ENCODE measurements at places on chromosomes 6 and 20.

DNA sequence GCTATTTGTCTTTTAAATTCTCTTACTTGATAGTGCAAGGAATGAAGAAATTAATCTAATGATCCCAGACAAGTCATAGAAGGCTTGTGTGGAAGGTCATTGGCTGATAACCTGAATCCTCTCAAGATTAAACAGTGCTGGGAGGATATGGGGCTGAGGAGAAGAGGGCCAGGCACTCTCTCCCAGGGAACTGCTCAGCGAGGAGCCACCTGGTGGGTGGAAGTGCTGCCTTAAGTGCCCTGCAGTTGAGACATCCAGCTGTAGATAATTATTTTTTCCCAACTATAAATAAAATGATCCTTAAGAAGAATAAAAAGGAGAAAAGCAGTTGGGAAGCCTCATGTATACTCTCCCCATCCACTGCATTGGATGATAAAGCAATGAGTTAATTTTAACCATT, 47.9 kb downstream of the BTBD3 start:
- DNase-seq = no peak

GRCh38 chr20:17948442-17948841, 20.2 kb downstream of the SNX5 start:
- no peak for DNase-seq

DNA sequence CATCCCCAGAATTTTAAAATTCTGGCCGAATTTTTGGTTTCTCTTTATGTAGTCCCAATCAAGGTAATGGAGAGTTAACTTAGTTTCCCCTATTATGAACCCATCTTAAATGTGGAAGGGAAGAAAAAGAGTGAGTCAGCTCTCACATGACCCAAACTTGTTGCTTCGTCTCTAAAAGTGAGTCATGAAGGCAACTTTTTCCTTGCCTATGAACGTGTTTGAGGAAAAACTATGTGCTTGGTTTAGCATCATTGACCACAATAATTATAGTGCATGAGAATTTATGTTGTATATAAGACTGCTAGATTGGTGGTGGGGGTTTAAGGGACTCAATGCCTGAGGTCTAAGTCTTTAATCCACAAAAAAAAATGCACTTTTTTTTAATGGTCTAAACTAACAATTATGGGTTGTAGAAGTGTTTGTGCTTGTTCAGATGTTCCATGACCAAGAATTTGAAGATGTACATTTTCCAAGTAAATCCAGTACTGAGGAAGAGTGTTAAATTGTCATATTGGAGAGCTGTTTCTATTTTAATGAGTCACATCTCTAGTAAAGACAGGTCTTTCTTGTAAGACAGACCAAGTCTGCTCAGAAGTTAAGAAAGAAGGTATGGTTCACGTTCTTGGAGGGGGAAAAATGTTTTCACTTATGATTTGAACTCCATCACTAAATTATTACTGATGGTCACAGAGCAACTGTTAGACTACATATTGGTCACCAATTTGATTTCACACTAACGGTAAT, 409.9 kb upstream of the MARCKS start:
- DNase-seq = no peak

DNA sequence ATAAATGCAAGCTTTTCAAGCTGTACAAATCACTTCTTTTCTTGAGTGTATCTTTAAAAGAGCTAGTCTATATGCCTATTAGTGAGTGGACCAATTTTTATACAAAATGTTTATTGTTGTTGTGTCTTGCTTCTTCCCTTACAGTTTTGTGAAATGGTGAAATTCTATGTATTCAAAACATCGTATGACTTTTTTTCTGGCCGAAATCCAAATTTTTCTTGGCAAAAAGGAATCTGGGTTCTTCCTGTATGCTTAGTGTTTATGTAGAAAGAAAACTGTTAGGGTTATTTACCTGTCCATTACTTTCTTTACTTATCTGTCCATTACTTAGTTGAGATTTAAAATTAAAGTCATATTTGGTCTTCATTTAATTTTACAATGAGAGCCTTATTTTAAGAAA, 153.9 kb downstream of the MMS22L start:
- no peak for DNase-seq

GRCh38 chr6:157706883-157707282, 116.2 kb upstream of the SNX9 start:
- DNase-seq = no peak

DNA sequence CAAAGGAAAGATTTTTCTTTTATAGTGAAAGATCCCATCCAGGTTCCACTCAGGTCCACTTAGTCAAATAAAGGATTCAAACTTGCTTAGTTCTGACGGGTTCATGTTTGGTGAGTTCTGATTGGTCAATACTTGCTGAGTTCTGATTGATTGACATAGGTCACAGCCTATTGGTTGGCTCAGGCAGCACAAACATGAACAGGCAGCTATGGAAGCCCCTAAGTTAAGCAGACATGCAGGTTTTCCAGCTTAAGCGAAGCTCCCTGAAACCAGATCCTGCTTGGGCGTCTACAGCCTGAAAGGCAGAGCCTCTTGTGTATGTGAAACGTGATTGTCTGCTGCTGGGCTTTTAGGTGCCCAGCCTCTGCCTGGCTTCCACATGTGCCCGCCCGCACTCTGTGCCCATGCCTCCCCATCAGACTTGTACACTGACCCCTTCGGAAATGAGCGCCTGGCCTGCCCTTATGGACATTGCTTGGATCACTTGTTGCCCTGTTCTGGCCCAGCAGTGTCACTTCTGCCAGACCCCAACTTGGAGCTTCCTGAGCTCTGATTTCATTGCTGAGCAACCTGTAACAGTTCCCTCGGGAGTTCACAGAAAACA, 45.4 kb upstream of the ECI2 start:
- DNase-seq = no peak

- DNase-seq = no peak
Measured at GRCh38 chr6:108838101-108838717, 10.0 kb upstream of the ARMC2 start.

DNA sequence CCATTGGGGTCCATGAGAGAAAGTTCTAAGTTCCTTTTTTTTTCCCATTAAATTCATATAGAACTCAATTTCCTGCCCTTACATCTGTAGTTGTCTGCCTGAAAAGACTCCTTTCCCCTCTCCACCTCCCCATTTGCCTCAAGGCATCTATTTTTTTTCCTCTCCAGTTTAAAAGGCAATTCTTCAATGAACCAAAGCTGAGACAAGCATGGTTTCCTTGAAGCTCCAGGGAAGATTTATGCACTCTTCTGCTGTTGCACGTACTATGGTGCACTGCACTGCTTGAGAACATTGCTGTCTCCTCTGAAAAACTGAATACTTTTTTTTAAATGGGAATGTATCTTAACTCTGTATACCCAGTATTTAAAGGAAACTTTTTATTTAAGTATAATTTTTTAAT, 465.2 kb downstream of the CD83 start:
- no peak for DNase-seq

DNA sequence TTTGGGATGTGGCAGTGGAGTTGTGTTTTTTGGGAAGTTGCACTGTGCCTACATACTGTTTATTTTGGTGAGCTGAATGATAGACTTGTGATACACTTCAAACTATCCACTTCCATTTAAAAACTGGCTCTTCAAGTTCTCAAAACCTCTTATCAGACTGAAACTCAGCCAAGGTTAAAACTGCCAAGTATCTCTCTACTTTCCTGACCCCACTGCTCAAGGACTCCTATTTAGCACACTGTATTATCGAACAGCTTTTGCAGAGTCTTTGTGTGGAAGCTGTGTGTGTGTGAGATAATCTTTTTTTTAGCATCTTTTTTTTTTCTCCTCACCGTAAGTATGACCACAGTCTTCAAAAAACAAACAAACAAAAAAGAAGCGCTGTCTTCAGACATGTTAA, 21.1 kb downstream of the STX11 start:
- DNase-seq = no peak

- DNase-seq = no peak
Measured at GRCh38 chr6:27834384-27834783, 77.8 kb downstream of the OR2B2 start.

DNA sequence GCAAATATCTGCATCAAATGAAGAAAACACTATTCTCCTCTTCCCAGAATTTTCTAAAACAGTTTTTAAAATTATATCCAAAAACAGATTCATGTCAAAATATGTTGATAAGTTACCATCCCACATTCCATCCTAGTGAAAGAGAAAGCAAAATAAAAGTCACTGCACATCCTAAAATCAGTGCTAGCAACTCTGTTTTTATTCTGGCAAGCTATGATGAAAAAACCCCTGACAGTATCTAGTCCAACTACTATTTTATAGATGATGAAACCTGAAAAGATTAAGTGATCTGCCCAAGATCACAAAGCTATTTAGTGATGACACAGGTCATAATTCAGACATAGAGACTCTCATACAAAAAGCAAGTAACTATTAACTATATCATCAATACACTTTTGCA, 190.3 kb upstream of the SHLD1 start:
- DNase-seq = no peak

DNA sequence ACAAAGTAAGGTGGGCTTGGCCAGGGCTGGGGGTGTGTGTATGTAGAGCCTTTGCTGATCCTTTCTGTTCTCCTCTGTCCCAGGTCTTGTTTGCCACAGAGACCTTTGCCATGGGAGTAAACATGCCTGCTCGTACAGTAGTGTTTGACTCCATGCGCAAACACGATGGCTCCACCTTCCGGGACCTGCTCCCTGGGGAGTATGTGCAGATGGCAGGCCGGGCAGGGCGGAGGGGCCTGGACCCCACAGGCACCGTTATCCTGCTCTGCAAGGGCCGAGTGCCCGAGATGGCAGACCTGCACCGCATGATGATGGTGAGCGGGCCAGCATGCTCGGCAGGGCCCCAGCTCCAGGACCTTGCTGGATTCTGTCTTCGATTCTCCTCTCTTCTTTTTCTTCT, 6.2 kb downstream of the DXO start:
- DNase-seq = no peak

DNA sequence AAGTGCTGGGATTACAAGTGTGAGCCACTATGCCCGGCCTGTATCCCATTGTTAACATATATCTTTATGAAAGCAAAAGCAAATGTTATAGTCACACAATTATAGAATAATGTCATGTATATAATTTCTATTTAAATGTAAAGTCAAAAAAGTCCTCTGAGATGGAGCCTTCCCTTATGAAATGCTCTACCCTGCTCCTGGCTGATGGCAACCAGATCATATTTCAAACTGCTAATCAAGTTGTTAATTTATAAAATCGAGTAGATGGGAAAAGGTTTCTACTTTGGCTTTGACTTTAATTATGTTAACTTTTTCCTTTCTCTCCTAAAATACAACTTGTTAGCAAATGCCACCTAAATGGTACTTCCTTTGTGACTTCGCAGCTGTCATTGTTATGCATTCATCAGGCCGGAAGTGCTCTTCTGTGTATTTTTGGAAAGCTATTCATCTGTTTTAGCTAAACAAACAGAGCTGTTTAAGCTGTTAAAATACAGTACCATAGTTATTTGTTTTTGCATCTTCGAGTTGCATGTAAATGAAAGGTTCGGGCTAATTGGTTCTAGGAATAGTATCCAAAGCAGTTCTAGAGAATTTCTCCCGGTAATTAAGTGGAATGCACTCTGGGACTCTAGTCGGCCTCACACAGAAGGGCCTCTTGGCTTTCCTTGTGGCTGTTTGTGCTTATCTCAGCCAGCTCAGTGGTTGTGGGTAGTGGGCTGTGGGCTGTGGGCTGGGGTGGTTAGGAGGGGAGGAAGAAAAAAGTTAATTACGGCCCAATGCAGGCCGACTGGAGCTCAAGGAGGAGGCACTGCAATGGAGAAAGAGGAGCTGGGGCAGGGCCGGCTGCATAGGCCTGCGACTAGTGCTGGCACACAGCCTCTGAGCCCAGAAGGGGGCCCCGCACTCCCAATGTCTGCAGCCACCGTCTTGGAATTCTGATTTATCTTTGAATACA, 34.8 kb downstream of the SLC35D3 start:
- DNase-seq = no peak

DNA sequence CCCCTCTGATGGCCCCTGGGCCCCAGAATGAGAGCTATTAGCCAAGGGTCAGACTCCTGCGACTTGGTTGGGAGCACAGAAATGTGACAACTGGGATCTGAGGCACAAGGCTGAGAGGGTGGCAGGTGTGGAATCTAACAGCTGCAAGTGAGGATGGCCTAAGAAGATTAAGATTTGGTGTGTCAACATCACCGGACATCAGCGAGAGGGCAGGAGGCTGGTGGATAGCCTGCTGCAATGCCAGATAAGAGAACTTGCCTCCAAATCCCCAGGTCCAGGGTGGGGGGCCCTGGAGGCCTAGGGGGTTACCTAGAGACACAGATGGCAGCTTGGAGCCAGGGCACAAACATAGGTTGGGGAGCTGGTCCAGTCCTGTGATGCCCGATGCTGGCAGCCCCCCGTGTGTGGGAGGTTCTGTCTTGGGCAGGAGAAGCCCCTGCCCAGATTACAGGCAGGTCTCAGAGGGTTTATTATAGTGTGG, 155.8 kb downstream of the GRM4 start:
- no peak for DNase-seq

GRCh38 chr20:59081036-59081435, 38.5 kb upstream of the PRELID3B start:
- no peak for DNase-seq

DNA sequence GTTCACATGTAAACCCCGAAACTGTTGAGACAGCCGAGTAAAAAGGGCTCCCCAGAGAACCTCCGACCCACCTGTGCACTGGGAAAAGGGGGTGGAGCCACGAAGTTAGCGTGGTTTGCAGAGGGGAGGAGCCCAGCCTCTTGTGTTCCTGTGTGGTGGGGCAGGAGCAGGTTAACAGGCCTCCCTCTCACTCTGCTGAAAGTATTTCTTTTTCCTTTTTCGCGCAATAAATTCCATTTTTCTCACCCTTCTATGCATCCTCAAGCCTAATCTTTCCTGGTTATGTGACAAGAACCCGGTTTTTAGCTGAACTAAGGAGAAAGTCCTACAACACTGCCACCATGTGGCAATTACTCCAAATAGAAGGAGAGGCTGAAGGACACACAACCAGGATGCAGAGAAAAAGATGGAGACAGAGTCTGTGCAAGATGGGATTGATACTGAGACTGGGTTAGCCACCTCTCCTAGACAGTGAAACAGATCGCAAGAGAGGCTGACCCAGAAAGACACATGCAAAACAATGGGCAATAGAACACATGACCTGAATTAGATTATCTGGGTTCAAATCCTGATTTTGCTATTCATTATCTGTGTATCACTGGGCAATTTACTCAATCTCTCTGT, 168.7 kb upstream of the PRSS16 start:
- peak; percentile 58 for DNase-seq

- peak; percentile 96 for DNase-seq
Measured at GRCh38 chr6:26055719-26056582, 31.3 kb upstream of the HFE start.

- no peak for DNase-seq
Measured at GRCh38 chr6:34457742-34458735, 7.8 kb upstream of the PACSIN1 start.

- no peak for DNase-seq
Measured at GRCh38 chr20:39263076-39263475, 300.9 kb downstream of the DHX35 start.

- no peak for DNase-seq
Measured at GRCh38 chr6:136676075-136676474, 116.2 kb downstream of the MAP3K5 start.

- DNase-seq = no peak
Measured at GRCh38 chr6:20044883-20045282, 167.4 kb downstream of the MBOAT1 start.

DNA sequence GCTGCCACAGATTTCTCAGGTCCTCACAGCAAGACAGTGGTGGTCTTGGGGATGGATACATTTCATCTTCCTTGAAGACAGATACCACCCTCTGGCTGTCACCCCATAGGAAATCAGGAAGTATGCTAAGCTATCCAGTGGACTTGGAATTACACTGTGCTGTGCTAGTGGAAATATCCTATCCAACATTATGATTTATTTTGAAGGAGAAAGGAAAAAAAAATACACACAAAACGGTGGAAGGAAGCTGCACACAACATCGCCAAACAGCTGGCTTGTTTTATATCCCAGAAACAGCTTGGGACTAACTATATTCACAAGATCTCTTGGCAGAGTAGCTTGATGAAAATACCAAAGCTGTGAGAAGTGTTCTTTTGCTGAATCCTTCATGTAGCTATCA, 257.6 kb downstream of the LAMA2 start:
- no peak for DNase-seq
